Hindlimb muscle (tissue), 1 donor: ENCODE measurements at places on chromosomes 1 and 21. TPM values are rescaled to one million over a fixed set of nuclear protein-coding genes. Genes with fewer than 3 reads are reported as not detected.

The BMP8A gene
- polyA plus RNA-seq, result 0.53 TPM

The SMIM1 gene
- 5.7 TPM for polyA plus RNA-seq

The PLA2G2D gene
- not detected for polyA plus RNA-seq

The OR6N1 gene
- not detected for polyA plus RNA-seq

The SPRR2A gene
- polyA plus RNA-seq, result not detected

The RYR2 gene
- polyA plus RNA-seq, result 3.1 TPM

The DENND2C gene
- polyA plus RNA-seq, result 10.1 TPM

The MATN1 gene
- polyA plus RNA-seq, result 1.1 TPM

- DNase-seq, result no peak
Observed at GRCh38 chr1:30274976-30275621, 448.3 kb downstream of the MATN1 start.

DNA sequence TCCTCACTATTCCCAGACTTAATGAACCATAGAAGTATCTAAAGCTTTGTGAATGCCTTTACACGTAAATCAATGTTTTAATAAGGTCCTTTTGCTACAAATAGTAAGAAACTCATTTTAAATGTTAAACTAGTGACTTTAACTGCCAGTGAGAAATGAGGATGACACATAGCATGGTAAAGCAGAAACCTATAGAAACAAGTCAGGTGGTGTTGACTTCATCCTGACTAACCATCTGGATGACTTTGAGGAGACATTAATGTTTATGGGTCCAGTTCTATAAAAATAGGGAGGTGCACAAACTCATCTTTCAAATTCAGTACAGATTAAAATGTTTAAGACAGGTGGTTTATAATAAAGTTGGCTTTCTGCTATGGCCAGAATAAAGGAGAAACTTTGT, 85.4 kb downstream of the COLGALT2 start:
- DNase-seq, result no peak

- DNase-seq, result no peak
Observed at GRCh38 chr1:231757101-231757404, 130.5 kb downstream of the DISC1 start.

- no peak for DNase-seq
Observed at GRCh38 chr1:234943836-234944402, 184.7 kb downstream of the TOMM20 start.

GRCh38 chr1:30472009-30472408, 251.4 kb downstream of the MATN1 start:
- no peak for DNase-seq

DNA sequence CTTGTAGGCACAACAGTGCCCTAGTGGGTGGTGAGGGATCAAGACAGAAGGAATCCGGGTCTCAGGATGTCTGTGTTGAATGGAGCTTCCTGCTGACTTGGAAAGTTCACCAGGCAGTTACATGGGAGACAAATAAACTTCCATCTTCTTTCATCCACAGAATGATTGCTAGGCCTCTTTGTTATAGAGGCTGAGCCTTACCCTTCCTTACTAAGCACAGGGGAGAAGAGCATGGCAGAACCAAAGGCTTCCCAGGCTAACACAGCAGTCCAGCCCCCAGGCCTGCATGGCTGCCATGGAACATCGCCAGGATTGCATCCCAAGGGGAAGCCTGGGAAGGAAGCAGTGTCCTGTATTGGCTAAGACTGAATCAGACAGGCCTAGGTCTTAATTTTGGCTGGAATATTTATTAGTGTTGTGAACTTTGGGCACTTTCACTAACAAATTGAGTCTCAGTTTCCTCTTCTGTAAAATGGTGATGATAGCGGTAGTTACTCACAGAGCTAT, 18.7 kb downstream of the HEYL start:
- DNase-seq, result no peak

- DNase-seq, result no peak
Observed at GRCh38 chr1:167251472-167251871, 30.8 kb downstream of the POU2F1 start.

- no peak for DNase-seq
Observed at GRCh38 chr1:241408170-241408569, 51.2 kb upstream of the RGS7 start.

GRCh38 chr1:117346206-117346928, 20.9 kb upstream of the MAN1A2 start:
- no peak for DNase-seq

DNA sequence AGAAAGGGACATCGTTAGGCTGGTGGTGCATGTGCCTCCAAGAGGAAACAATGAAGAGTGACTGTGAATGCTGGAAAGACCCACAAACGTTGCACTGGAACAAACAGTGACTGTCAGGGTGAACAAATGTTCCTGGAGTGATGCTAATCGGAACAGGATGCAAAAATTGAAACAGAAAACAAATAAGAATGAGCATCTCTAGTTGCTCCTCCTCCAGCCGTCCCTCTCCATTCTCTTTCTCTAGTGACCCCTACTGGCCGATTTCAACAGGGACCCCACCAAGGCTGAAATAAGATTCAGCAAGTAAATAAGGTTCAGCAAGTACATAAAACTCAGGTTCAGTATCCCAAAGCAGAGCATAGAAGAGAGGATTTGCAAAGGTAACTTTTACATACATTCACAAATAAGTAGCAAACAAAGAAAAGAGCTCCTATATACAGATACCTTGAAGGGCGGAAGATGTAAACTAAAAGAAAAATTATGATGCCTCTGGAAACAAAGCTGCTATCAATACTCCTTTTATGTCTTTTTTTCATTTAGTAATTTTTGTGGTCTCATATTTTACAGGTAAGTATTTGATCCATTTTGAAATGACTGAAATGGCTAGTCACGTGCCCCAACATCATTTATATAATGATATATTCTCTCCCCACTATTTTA, 836.1 kb upstream of the ADAMTS5 start:
- no peak for DNase-seq

- no peak for DNase-seq
Observed at GRCh38 chr1:234244482-234244881, 128.8 kb upstream of the COA6 start.

GRCh38 chr1:97050506-97050905, 328.9 kb downstream of the PTBP2 start:
- DNase-seq, result no peak

GRCh38 chr1:181135437-181135731, 46.9 kb downstream of the IER5 start:
- no peak for DNase-seq

GRCh38 chr1:169949139-169949538, 55.4 kb upstream of the SCYL3 start:
- no peak for DNase-seq

- DNase-seq, result no peak
Observed at GRCh38 chr1:2635361-2636010, 2.7 kb upstream of the MMEL1 start.

DNA sequence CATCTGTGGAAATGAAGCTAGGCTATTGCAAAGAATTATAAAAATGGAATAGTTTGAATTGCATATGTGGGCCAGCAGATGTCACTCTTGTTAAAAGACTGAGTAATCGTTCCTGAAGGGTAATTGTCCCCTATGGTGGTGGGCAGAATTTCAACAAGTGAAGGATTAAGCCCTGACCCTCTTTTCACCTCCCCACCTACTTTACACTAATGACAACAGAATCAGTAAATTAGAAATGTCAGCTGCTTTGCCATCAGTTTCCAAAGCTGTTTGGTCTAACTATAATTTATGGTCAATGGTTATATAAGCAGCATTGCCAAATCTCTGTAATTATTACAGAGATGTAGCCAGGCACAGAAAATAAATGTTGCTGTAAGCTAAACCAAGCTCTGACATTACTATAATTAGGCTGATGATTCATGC, 898.6 kb downstream of the AMY1C start:
- DNase-seq, result no peak

DNA sequence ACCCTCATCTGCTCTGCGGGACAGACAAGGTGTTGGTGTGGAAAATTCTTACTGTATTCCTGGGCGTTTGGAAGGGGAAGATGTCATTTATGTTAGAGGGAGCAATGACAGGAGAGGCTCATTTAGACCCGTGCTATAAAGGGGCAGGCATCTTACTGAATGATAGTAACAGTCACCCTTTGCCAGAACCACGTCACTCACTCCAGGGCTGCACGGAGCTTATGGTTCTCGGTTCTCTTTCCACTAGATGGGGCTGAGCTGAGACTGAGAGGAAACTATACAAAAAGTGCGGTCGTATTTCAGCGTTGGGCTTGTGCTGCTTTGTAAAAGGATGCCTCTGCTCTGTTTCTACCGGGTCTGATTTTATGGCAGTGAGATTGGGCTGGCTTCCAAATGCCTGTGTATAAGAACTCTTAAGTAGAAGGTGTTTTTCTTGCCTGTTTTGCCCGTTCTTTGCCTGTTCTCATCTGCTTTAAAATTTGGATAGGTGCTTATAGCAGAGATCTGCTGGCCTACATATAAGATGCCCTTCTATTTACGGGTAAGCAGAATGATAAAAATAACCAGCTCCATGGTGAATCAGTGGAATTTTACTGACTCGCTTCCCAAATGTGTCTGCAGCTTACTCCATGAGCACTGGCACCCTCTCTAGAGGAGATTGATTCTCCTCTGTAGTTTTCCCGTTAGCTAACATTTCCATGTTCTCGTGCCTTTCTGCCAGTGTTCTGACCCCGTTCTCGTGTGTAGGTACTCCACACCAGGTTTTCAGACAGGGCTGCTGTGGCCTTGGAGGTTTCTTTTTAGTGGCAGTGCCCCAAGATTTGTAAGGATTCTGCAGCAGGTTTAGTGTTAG, 55.9 kb downstream of the MRPS6 start:
- peak; percentile 82 for DNase-seq

GRCh38 chr1:214281021-214281719, at the start of gene SMYD2:
Gene SMYD2 (plus strand): TSS chr1:214281159. CDS start chr1:214281255, 96 bp downstream.
- DNase-seq, result peak; percentile 71

DNA sequence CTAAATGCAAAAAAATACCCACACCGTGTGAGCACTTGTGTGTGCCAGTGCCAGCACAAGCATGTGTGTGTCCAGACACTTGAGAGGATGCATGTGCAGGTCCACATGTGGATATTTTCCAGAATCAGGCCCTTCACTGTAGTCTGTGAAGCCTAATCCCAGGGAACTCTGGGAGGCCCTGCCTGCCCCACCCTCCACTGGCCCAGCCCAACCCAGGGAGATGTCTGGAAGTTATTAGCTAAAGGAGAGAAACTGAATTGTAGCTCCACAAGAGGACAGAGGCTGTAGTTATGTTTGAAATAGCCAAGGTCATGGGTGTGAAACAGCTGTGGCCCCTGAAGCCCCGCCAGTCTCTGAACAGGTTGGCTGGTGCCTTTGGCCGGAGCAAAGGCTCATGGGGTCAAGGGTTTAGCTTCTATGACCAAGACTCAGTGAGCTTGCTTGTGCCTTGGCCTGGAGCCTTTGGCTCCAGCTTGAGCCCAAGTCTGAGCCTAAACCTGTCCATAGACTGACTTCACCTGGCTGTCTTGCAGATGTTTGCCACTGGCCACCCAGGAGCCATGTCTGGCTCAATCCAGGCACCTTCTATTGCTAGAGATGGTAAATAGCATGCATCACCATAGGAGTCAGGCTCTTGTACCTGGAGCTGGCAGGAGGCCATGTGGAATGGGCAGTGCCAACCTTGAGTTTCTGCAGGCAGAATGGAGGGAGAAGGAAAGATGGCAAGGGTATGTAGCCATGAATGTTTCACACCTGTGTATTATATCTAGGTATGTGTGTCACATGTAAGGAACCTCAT, 69.9 kb downstream of the TMEM53 start:
- DNase-seq, result no peak

- no peak for DNase-seq
Observed at GRCh38 chr1:162405800-162406199, 6.1 kb downstream of the SH2D1B start.

GRCh38 chr1:230632273-230632873, 9.9 kb upstream of the COG2 start:
- no peak for DNase-seq

- DNase-seq, result no peak
Observed at GRCh38 chr1:218464871-218465270, 119.7 kb downstream of the TGFB2 start.

DNA sequence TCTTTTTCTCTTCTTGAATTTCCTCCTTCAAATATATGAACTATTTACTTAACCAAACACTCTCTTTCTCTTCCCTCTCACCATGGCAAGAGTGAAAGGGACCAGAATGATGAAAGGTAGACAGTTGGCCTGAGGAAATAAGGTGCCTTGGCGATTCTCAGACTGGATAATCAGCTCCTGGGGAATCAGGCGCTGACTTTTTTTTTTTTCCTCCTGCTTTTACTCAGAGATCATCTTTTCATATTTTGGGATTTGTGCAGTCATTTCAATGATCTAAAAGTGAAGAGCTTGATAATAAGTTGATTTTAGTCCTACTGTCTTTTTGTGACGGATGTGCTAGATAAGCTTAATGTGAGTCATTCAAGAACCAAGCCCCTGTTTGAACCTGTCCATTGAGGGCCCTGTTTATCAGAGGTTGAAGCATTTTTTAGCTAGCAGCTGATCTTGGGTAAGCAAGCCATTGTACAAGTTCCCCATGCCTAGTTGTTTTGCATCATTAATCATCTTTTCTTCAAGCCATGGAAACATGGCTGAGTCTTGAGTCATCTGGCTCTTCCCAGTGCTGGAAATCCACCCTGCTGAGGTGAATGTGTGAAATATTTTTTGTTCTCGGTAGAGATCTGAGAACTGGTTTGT, 40.8 kb downstream of the ITSN1 start:
- DNase-seq, result no peak

GRCh38 chr1:65278376-65279069, 30.8 kb upstream of the DNAJC6 start:
- no peak for DNase-seq

DNA sequence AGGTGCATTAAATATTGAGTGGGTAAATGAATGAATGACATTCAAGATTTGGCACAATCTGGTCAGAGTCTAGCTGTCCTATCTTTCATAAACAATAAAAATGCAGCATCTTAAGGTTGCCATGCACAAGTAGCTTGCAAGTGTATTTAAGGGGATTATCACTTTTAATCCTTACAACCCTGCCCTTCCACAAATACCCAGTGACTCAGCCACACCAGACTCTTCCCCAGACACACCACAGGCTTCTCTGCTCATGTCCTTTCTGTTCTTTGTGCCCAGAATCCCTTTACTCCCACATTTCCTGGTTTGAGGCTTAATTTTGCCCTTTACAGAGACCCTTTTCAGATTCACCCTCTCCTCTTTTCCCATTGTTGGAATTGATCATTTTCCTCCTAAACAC, 59.8 kb downstream of the KIRREL1 start:
- DNase-seq, result no peak

DNA sequence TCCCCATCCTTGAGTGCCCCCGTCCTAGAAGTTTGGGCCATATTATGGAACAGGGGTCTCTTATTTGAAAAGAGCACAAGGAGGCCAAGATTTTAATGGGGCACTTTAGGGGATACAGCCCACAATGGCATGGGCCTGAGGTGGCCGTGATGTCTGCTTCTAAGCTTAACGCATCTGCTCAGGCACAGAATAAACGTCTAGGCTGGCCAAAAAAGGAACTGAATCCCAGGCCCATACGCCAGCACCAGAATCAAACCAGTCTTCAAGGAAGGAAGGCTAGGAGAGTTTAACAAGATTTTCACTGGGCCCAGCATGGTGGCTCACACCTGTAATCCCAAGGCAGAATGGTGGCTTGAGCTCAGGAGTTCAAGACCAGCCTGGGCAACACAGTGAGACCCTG, 9.2 kb upstream of the SARS1 start:
- DNase-seq, result no peak
